Stimulated activated CD8-positive, alpha-beta memory T cell treated with anti-CD3 and anti-CD28 coated beads, Interleukin-7, amount 100 ng/mL, for 1 hour (primary cell): ENCODE measurements at places on chromosomes 16 and 17.

DNA sequence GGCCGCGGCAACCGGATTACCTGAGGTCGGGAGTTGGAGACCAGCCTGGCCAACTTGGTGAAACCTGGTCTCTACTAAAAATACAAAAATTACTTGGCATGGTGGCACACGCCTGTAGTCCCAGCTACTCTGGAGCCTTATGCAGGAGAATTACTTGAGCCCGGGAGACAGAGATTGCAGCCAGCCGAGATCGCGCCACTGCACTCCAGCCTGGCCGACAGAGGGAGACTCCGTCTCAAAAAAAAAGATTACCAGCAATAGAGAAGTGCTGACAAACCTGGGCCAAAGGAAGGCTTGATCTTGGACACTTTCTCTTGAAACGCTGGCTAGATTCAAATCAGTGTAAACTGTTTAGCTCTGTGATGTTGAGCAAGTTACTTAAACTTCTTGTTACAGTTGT lies 4.3 kb downstream of the MT1H start:
- no peak for DNase-seq

GRCh38 chr16:82432261-82432660 lies 194.5 kb upstream of the CDH13 start:
- DNase-seq: no peak

- DNase-seq: no peak
Measured at GRCh38 chr16:19225651-19226050, 57.6 kb downstream of the SYT17 start.

DNA sequence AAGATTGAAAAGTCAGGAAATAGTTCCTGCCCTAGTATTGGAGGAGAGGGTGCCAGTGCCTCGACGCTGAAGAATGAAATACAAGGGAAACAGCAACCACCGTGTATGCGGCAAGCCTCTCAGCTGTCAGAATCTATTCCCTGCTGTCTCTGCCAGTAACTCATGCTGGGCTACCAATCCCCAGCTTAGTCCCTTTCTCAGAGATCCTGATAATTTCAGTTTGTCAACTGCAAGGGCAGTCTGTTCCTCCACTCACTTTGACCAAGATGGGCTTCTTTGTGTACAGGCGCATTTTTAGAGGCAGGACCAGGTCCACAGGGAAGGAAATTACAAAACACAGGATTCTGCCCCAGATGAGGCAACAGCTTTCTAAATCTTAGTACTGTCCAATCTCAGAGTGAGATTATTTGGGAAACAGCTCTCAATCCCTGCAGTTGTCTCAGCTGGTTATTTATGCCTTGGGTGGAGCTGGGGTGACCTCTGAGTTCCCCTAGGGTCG lies 1.3 kb downstream of the NQO1 start:
- DNase-seq: no peak

- DNase-seq: no peak
Measured at GRCh38 chr17:63173903-63174302, 207.9 kb downstream of the TANC2 start.
